ENCODE measurements at places on chromosomes 4 and X.
A peak's percentile ranks its signal among the peaks of the same experiment; 100 is the strongest.

DNA sequence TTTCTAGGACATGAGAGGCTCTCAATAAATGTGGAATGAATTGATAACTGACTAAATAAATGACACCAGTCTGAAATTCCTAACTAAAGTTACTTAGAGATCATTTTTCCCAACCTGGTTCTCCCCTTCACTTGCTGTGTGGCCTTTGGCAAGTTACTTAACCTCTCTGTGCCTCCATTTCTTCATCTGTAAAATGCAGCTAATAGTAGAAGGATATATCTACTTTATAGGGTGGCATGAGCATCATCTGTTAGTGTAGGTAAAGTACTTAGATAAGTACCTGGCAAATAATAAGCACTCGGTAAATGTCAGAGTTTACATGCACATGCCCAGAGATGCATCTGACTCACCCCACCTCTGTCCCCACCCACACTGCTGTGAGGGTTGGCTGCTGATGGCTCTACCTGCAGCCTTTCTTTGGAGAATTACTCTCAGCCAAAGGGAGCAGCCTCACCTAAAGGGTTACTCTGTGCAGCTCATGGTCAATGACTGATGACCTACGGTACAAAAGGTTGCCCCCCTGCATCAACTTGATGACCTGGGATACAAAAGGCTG is 139.3 kb downstream of the CHIC2 start:
- no peak for DNase-seq

DNA sequence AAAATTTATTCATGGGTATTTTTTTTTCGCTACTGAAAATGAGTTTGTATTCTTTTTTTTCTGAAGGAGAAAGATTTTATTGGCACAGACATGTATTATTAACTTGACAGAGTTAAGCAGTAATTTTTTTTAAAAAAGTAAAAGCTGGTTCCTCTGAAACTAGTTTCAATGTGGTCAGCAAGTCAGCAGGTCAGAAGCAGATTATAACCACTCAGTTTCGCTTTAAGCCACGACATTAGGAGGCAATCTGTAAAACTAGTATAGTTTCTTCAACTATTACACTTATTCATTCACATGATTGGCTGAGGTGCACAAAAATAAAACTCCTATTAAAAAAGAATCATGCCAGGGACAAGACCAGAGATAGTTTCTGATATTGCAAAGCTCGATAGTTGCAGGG is 714.2 kb upstream of the PCDH7 start:
- DNase-seq, result no peak

DNA sequence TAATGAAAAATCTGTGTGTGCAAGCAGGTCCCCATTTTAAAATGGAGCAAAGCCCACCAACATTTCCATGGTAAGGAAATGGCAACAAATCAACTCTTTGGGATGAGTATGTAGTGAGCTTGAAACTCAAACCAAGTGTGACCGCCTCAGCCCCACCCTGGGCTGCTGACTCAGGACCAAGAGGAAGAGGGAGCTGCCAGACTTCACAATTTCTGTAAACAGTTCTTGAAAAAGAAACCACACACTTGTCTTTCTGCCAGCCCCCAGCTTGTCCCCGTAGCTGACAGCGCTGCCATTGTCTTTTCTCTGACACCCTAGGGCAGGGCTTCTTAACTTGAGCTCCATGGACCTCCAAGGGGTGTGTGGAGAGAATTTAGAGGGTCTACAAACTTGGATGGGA is 10.3 kb downstream of the RTL5 start:
- peak; percentile 77 for DNase-seq

GRCh38 chrX:101452056-101452455 is 33.2 kb upstream of the ARMCX4 start:
- no peak for DNase-seq

DNA sequence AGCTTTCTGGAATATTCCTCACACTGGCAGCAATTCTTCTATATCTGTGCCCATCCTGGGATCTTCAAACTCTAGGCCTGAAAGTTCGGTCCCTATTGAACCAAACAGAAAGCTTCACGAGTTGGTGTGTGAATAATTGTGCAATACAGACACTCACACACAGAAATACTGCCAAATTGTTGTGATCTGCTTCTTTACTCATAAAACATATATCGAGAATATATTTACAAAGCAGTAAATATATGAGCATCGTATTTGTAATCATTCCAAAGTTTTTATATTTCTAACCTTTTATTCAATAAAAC is 56.6 kb upstream of the BEX4 start:
- DNase-seq, result no peak

GRCh38 chr4:3184725-3185124 is 64.2 kb upstream of the MSANTD1 start:
- DNase-seq, result no peak

DNA sequence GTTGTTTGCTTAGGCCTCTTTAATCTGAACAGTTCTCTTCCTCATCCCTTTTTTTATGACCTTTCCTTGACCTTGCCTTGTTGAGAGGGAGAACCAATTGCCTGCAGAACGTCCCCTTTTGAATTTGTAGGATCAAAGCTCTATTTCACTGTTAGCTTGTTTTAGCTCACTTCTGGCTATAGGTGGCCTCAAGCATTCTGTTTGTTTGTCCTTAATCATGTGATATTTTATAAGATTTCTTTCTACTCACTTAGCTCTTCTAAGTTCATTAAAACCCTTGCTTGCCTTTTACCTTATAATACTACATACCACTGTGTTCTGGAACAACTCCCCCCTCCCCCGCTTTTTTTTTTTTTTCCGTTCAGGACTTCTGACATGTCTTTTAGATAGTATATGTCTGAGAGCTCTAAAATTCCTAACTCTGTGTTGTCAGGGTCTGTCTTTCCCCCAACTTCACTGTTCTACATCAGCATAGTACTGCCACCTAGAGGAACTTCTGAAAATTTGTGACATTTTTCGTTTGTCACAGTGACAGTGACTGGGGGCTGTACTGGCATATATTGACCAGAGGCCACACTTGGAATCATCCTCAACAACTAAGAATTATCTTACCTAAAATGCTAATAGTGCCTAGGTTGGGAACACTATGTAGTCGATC is 128.5 kb downstream of the LARP7 start:
- DNase-seq, result peak; percentile 34

DNA sequence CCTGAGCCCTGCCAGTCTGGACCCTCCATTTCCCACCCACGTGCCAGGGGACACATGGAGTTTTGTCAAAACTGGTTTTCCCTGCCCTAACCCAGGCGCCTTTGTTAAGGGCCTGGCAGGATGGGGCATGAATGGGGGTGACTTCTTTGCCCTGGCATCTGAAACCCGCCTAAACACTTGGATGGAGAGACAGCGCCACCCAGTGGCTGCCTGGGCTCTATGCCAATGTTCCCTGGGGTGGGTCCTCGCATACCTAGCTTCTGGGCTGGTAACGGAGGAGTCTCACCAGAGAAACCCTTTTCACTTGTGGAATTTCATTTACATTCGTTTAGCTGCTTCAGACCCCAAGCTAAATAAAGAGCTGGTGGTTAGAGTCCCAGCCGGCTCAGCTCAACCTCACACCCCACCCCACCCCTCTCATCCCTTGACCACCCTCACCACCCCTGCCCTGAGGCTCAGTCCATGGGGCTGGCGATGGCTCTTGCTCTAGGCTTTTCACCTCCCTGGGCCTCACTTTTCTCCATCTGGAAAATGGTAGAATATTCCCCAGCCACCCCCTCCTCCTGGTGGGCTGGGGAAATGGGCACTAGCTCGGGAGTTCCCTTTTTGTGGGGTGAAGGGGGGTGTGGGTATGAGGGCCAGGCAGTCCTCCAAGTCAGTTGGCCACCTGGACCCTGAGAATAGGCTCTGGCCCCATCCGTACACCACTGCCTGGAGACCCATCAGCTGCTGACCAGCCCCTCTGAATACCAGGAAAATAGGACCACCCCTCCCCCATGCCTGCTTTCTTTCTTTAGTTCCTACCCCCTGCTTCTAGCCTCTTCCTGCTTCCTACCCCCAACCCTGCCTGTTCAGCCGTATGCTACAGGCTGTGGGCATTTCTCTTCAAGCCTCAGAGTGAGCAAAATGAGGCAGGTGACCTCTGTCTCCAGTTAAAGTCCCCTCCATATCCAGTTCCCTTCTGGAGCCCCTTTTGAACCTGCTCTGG is 57.1 kb upstream of the PJA1 start:
- DNase-seq, result peak; percentile 76

- peak; percentile 36 for DNase-seq
These were observed 58.5 kb downstream of the PGRMC2 start for GRCh38 chr4:128228845-128229795.

GRCh38 chrX:110992611-110993010 is 103.4 kb upstream of the PAK3 start:
- peak; percentile 36 for DNase-seq

DNA sequence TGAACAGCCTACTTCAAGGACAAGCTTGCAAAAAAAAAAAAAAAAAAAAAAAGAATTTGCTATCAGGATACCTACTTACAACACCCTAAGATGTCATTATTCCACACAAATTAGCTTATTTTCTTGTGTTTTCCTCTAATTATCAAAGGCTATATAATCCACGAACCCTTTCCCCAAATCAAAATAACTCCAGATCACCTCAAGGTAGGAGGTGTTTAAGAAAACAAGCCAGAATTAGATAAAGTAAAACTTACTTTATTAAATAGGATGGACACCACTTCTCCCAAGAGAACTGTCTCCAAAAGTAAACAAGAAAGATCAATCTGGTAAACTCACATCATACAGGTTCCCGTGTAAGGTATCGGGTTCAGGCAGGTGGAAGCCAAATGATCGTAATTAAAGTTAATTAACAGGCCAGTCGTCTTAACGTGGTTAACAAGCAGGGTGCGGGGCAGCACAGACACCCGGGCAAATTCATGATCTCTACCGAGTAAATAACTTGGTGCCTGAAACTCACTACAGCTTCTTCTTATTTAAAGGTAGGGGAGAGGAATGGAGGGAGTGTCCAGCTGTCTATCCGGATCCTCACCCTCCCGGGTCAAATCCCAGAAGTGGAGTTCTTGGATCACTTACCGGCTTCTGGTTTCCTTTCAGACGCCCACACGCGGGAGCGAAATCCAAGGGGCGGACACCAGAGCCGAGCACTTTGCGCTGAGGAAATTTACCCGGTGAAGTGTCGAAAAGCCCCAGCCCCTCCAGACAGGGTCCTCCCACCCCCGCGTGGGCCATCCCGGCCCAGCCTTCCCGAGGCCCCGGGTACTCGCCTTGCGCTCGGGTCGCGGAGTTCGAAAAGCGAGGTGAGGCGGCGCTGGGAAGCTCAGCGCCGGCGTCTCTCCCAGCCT is 708 bp downstream of the ARAP2 start:
- peak; percentile 10 for DNase-seq

GRCh38 chr4:56733352-56733751 is 52.3 kb upstream of the HOPX start:
- no peak for DNase-seq

DNA sequence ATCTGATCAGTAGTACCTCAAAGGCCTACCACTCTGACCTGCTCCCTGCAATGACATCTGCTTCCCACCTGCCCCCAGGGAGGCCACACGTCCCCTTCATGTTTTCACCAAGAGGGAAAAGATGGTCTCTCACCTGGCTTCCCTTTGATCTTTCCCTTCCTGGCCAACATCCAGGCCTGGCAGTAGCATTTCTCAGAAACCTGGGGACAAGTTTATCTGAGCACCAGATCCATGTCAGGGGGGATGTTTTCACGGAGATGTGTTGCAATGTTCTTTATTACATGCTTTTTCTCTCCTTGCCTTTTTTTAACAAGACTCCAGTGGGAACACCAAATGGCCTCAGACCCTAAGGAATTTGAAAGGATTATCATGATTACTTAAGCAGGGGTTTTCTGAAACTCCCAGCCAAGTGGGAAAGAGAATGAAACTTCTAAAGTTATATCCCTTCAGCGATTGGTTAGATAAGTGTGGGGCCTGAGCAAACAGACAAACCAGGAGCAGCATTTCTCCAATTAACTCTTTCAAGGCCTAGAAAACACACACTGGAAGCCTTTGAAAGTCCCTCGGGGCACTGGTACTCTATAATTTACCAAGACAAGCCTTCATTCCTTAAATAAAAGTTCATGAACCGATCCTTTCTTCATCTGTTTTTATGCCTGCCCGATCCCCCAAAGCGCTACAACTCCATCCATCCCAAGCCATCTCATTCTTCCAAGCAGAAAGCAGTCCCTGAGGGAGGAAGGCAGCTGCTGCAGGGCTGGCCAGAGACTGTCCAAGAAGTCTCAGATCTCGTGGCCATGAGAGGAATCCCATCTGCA is 94.1 kb downstream of the BCOR start:
- peak; percentile 55 for DNase-seq

GRCh38 chr4:111959222-111959621 is 186.0 kb upstream of the FAM241A start:
- DNase-seq, result no peak

DNA sequence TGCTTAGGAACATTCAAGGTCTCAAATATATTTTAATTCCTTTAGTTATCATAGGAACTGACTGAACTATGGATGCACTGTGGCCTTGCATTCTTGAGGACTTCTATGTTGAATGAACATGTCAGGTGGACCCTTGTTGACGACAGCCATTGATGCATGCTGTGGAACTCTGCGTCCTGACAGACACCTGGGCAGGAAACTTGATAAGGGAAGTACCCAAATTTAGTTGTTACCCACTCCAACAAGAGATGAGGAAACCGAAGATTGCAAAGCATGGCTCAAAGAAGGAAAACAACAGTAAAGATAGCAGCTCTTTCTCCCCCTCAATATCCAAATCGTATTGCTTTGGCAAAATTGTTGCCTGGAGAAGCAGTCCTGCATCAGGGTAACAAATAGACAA is 540.0 kb upstream of the NR3C2 start:
- no peak for DNase-seq

DNA sequence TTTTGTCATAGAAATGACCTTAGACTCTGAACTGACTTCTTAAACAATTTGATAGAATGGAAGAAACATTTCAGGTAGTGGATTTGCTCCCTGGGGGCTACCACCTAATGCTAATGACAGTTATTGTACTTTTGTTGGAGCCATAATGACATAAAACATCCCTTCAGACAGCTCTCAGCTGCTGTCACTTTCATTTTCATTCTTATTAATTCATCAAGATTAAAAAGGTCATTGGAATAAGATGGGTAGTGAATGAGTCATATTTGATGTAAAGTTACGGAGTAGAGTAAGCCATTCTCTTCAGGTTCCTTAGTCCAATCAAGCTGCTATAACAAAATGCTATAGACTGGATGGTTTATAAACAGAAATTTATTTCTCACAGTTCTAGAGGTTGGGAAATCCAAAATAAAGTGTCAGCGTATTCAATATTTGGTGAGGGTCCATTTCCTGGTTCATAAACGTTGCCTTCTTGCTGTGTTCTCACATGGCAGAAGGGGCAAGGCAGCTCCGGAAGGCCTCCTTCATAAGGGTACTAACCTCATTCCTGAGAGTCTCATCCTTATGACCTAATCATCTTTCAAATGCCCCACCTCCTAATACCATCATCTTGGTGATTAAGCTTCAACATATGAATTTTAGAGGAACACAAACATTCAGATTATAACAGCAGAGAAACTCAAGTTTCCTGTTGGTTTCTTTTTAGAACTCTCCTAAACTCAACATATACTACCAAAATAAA is 268.5 kb downstream of the ARAP2 start:
- DNase-seq, result no peak

Measured in adipocyte (in vitro differentiated cells).